Mesenchymal stem cell (in vitro differentiated cells and primary cell): ENCODE measurements at places on chromosomes 1 and 21.

DNA sequence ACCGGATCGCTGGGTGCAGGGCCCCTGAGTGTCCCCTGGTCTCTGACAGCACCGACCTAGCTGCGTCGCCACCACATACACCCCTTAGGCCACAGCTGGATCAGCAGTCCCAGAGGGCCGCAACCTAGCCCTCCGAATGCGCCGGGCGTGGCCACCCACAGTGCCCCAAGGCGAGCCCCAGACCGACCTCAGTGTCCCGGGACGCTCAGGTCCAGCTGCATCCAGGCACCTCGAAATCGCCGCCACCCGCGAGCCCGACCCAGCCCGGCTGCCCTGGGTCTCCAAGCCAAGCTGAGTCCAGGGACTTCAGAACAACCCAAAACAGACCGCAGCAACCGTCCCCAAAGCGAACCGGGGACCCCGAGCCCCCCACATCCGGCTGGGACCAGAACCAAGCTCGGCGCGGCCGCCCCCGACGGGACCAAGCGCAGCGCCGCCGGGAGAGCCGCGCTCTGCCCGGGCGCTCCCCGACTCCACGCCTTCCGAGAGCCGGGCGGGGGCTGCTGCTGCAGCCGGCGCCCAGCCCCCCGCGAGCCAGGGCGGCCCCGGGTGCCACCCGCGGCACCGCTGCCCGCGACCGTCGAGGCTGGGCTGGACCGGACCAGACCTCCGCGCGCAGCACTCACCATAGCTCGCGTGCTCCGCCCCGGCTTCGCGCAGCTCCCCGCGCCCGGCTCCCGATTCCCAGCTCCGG is 54.6 kb upstream of the ECE1 start:
- peak overlapping the region; percentile 86 for H3K4me3 ChIP-seq
- no peak overlapping the region for H3K27ac ChIP-seq
- H3K36me3 ChIP-seq, result peaks cover 4% of the 10 kb centered on the region
- H3K27me3 ChIP-seq, result no peaks in the 10 kb centered on the region
- peaks cover 35% of the 10 kb centered on the region for H3K4me1 ChIP-seq

DNA sequence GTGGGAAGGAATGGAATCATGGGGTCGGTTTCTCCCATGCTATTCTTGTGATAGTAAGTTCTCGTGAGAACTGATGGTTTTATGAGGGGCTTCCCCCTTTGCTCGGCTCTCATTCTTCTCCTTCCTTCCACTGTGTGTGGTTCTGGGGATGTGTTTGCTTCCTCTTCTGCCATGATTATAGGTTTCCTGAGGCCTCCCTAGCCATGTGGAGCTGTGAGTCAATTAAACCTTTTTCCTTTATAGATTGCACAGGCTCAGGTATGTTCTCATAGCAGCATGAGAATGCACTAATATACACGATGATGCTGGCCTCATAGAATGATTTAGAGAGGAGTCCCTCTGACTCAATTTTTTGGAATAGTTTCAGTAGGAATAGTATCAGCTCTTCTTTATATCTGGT is 195.4 kb upstream of the IVNS1ABP start:
- no peaks in the 10 kb centered on the region for H3K36me3 ChIP-seq
- H3K4me3 ChIP-seq, result no peak overlapping the region
- H3K4me1 ChIP-seq, result no peaks in the 10 kb centered on the region
- H3K27ac ChIP-seq, result no peak overlapping the region
- DNase-seq, result no peak
- H3K27me3 ChIP-seq, result no peaks in the 10 kb centered on the region

GRCh38 chr1:66176012-66176715 is 357.8 kb upstream of the SGIP1 start:
- DNase-seq, result no peak
- no peaks in the 10 kb centered on the region for H3K4me1 ChIP-seq
- H3K27me3 ChIP-seq, result no peaks in the 10 kb centered on the region
- no peak overlapping the region for H3K4me3 ChIP-seq
- H3K27ac ChIP-seq, result no peak overlapping the region
- no peaks in the 10 kb centered on the region for H3K36me3 ChIP-seq

DNA sequence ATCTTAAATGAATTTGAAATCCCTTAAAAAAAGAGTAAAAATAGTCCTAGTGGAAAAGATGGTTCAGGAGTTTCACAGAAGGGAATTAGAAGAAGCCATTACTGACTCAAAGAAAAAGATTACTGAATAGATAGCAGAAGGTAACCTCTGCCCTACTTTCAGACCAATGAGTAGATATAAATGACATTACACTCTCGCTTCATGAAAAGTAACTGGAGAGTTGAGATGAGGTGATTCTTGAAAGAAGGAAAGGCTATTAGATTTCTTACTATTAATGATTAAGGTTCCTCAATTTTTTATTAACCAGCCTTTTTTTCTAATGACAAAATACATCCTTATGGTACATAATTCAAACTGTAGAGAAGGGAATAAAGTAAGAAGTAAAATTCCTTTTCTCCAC is 28.3 kb downstream of the CCN1 start:
- DNase-seq, result peak; percentile 9
- no peak overlapping the region for H3K4me3 ChIP-seq
- no peaks in the 10 kb centered on the region for H3K36me3 ChIP-seq
- no peaks in the 10 kb centered on the region for H3K27me3 ChIP-seq
- peaks cover 26% of the 10 kb centered on the region for H3K4me1 ChIP-seq

DNA sequence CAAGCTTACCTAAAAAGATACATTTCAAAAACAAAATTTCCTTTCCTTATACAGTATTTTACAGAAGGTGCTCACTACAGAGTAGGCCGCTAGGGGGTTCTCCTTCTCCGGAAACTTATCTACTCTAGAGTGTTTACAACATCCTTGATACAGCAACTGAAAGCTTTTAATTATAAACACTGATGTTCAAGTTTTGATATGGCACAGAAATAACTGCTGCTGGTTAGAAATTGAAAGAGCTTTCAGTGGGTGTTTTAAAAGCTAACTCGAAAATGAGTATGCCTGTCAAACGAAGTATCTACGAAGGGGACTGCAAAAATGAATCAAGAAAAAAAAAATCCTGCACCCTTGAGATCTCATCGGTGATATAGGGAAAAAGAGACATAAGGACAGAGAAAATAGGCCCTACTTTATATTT is 1.0 kb downstream of the YOD1 start:
- peaks cover 2% of the 10 kb centered on the region for H3K36me3 ChIP-seq
- peak overlapping the region; percentile 96 for H3K4me3 ChIP-seq
- no peaks in the 10 kb centered on the region for H3K27me3 ChIP-seq
- DNase-seq, result peak; percentile 78
- H3K27ac ChIP-seq, result peak overlapping the region; percentile 70
- peaks cover 6% of the 10 kb centered on the region for H3K4me1 ChIP-seq

DNA sequence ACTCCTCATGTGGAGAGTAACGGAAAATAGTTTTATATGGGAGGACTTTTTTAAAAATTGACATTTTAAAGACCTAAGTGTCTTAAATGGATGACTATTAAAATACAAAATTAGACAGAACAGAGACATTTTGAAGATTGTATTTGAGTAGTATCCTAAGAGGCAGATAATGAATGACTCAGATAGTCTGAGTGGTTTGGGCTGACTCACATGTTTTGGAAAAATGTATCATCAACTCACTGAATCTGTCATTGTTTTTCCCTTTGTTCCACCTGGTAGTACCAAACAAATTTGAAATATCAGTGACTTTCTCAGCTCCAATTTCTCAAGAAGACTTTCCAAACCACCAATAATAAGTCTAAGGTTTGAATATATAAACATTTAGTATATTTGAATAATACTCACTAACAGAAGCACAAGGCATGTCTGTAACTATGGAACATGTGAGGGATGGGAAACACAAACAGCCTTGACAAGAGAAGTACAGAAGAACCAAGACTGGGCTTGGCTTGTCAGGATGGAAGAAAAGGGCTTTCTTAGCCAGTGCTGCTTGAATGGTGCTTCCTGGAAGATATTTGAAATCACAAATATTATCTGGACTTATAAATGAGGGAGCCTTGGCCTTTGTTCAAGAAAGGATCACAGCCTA is 90.6 kb downstream of the SGIP1 start:
- H3K27ac ChIP-seq, result peak overlapping the region; percentile 3
- DNase-seq, result peak; percentile 81
- no peak overlapping the region for H3K4me3 ChIP-seq

DNA sequence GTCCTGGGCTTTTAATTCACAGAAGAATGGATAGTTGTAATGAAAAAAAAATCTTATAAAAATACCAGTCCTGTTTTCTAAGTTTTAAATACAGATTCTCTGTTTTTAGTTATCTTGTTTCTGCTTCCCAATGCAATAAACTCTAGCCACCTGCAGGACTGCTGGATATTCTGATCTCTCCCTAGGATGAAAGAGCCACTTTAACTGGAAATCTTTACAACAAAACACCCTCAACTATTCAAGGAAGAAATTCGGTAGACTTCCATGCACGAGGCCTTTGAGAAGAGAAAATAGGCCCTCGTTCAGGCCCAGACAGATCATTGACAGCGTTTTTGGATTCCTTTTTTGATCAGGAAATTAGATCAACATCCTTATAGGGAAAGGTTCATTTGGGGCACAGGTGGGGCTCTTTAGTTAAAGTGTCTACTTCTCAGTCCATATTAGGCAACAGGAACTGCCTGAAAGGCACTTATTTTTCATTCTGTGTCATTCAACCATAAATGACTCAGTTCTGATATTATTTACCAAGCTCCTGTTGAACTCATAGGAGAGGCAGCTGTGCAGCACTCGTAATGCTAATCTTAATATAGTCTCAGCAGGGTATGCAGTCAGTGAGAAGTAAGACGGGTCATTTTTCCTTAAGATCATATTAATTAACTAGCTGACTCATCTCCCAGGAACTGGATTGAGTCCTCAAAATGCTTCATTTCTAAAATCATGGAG is 71.1 kb upstream of the ERRFI1 start:
- peak overlapping the region; percentile 100 for H3K27ac ChIP-seq
- no peak overlapping the region for H3K4me3 ChIP-seq
- no peaks in the 10 kb centered on the region for H3K27me3 ChIP-seq
- DNase-seq, result peak; percentile 94
- peaks cover 5% of the 10 kb centered on the region for H3K4me1 ChIP-seq
- H3K36me3 ChIP-seq, result no peaks in the 10 kb centered on the region

GRCh38 chr1:2587071-2587859 is 688 bp downstream of the PRXL2B start:
- H3K27me3 ChIP-seq, result peaks cover 2% of the 10 kb centered on the region
- DNase-seq, result no peak
- peaks cover 3% of the 10 kb centered on the region for H3K36me3 ChIP-seq
- peaks cover 21% of the 10 kb centered on the region for H3K4me1 ChIP-seq

DNA sequence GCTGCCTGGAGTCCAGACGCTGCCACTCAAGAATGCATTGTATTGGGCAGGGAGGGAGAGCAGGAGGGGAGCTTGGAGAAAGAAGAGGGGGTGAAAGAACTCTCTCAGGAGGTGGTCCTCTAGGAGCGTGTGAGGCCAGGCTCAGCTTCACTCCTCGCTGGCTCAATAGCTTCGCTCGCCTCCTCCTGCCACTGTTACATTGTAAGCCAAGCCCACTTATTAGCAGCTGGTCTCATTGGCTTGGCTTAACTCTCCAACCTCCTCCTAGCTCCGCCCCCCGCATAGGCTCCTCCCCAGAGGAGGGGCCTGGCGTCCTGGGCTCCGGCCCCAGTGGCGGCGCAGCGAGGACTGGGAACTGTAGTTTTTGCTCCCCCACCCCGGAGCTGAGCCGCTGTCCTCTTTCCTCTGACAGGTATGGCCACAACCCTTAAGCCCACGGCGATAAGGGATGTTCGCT is at the start of gene KCNN3:
TSS of gene KCNN3 (minus strand) at position 167 of the 457 bp plus-strand sequence. CDS start 317 bp downstream, outside the sequence.
- H3K27me3 ChIP-seq, result peaks cover 16% of the 10 kb centered on the region
- no peak within 1 kb of the TSS for H3K27ac ChIP-seq
- H3K36me3 ChIP-seq, result no peaks in the 10 kb centered on the region
- H3K4me1 ChIP-seq, result peaks cover 34% of the 10 kb centered on the region
- peak; percentile 94 for DNase-seq

- H3K4me1 ChIP-seq, result peaks cover 2% of the 10 kb centered on the region
- H3K27me3 ChIP-seq, result peaks cover 7% of the 10 kb centered on the region
- H3K27ac ChIP-seq, result no peak within 1 kb of the TSS
- DNase-seq, result peak; percentile 48
Observed at GRCh38 chr1:101996825-101997465, at the start of gene OLFM3. Gene OLFM3, minus strand, starts transcription at chr1:101996926.

DNA sequence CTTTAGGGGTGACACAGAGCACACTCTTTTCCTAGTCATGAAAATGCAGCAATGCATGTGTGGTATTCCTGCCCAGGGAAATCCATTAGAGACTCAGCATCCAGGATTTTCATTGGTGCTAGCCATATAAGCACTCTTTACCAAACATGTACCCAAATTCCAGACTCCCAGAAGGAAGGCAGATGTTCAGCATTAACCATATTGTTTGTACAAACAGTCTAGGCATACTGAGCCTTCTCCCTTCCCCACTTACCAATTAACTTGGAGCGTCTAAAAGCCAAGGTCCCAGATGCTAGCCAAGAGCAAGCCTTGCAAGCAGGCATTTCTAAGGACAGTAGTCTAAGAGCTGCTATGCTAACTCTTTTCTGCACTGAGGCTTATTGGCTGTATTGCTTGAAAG is 27.9 kb downstream of the ZBED6 start:
- no peak overlapping the region for H3K27ac ChIP-seq
- no peaks in the 10 kb centered on the region for H3K27me3 ChIP-seq
- no peak for DNase-seq
- peaks cover 89% of the 10 kb centered on the region for H3K36me3 ChIP-seq
- no peaks in the 10 kb centered on the region for H3K4me1 ChIP-seq
- no peak overlapping the region for H3K4me3 ChIP-seq

GRCh38 chr21:19048098-19048672 is 644.6 kb upstream of the TMPRSS15 start:
- no peaks in the 10 kb centered on the region for H3K27me3 ChIP-seq
- H3K4me3 ChIP-seq, result no peak overlapping the region

DNA sequence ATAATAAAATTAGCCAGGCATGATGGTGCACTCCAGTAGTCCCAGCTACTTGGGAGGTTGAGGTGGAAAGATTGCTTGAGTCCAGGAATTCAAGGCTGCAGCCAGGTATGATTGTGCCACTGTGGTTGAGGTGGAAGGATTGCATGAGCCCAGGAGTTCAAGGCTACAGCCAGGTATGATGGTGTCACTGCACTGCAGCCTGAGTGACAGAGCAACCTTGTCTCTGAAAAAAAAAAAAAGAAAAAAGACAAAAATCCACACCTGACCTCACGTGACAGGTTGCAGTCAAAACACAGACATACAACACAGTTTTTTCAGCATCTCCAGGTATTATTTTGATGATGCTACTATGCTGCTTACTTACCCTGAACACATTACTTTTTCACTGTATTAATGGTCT is 4.3 kb upstream of the AK2 start:
- no peaks in the 10 kb centered on the region for H3K36me3 ChIP-seq
- H3K27ac ChIP-seq, result no peak overlapping the region
- H3K4me1 ChIP-seq, result peaks cover under 1% of the 10 kb centered on the region
- DNase-seq, result no peak
- H3K27me3 ChIP-seq, result no peaks in the 10 kb centered on the region

DNA sequence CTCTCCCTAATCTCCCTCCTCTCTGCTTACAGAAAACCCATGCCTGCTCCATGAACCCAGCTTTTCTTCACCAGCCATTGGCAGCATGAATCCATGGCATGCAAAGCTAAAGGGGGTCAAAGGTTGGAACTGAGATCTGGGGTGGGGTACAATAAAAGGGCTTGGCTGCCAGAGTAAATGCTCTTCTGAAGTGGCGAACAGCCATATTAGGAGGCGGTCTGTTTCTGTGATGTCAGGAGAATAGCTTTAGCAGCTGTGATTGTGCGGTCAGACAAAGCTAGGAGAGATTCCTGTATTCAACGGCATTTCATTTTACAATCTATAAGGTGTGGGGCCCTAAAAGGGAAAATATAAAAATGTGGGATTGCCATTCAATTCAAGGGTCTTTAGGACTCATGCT is 71.7 kb upstream of the TMPRSS2 start:
- DNase-seq, result no peak
- H3K27ac ChIP-seq, result no peak overlapping the region
- no peaks in the 10 kb centered on the region for H3K27me3 ChIP-seq
- H3K4me3 ChIP-seq, result no peak overlapping the region
